ENCODE measurements at places on chromosomes 5 and 9.

DNA sequence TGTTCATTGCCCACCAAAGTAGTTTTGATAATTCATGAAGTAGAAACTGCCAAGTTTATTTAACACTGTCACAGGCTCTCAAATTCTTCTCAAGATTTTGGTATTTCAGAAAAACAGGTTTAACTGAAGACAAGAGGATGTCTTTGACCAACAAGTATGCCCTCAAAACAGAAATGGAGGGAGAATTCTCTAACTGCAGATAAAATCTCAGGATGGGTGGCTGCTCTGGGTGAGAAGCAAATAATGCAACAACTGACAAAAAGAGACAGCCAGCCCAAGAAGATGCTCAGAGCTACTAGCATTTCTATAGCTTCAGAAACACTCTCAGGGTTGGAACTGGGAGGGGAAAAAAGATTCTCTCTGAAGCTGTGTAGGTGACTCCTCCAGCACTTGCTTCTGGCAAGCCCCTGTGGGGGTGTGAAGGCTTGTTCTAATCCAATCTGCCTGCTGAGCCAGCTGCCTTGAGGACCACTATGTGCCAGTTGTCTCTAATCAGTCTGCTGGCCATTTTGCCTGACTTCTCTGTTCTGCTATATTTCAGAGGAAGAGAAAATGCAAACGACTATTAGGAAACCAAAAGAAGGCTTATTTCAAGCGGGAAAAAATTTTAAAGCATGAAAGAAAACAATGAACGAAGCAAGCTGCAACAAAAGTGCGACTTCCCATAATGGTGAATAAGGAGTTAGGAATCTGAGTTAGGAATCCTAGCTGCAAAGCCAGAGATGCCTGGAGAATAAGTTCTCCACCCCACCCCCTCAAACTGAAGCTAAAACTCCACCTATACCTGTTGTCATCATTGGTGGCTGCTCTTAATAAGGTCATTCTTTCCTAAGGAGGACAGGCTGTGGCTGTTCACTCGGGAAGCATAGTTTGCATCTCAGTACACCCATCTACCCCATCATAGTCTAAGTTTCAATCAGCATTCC, 147.5 kb downstream of the GNAQ start:
- peak; percentile 38 for DNase-seq

DNA sequence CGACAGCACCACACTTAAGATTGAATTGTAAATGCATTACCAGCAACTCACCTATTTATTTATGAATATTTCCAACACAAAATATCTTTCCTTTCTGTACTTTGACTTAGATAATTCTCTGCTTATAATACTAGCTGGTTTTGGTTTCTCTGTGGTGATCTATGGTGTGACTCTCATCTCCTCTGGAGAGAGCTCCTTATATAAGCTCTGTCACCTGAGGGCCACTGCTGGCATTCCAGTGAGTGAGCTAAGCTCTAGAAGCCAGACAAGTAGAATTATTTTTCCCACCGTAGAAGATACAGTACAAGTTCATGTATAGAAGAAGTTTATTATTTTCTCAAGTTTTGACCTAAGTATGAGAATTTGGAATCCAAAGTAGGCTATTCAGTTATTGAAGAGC, 111.5 kb downstream of the CDC42SE2 start:
- no peak for DNase-seq

DNA sequence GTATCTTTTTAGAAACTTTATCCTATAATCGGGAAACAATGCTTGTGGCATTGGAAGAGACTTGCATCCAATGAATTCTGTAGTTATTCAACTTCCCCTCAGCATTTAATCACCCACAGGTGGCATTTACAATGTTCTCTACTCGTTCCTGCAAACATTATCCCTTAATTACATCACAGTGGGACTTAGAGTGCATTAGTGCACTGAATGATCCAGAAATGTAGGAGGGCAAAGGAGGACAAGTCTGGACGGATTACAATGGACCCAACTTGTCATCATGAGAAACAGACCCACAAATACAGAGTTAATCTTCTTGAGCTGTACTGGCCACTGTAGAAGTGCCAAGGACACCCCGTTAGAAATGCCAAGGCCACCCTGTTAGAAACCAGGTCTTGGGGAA, 129.1 kb downstream of the DOCK8 start:
- no peak for DNase-seq

DNA sequence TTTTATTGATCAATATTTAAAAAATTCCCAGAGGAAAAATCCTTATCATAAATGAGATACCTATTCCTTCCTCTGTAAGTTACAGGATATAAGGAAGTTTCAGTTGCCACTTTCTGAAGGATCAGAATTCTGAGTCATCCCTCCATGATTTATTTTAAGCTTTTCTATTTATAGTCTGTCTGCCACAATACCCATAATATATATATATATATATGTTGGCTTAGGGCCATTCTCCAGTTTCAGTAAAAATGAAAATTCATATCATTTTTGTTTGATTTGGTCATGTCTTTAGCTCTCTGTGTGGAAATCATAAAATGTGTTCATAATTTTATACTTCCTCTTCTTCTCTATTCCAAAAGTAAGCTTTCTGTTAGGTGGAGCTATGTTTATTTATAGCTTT, 215.8 kb upstream of the CYLC2 start:
- no peak for DNase-seq

DNA sequence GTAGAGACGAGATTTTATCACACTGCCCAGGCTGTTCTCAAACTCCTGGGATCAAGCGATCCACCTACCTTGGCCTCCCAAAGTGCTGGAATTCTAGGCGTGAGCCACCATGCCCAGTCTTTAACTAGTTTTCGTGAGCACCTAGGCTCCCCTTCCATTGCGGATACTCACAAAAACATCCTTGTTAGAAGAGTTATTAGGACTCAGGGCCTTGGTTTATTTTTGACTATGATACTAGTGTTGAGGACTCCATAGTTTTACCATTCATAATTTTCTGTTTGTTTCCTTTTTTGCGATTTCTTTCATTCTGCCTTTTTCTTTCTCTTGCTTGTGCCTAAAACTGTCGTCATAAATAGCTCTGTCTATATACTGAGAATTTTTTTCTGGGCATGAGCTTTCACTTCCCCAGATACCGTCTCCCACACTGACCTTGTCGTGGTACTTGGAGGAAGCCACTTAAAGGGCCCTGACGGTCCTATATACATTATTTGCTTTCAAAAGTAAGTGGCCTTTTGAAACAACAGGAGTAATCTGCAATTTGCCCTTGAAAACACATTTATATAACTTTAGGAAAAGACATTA, 5.2 kb downstream of the F2R start:
- DNase-seq: no peak

DNA sequence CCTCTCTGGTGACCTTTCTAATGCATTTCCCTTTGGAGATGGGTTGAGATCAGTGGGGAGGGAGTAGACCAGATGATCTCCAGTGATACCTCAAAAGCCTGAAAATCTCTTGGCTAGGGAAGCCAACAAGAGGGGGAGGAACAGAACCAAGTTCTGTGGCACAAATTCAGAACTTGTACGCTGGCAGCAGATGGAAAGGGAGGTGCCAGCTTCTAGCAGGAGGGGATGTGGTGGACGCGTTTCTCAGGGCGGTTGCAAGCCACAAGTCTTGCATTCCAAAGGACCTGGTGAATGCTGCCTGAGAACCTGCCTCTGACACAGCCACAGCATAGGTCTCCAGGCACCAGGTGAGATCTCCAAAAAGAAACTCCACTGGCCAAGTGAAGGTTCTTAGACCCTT, 13.4 kb downstream of the SLIT3 start:
- DNase-seq: no peak

- no peak for DNase-seq
Measured at GRCh38 chr9:75541734-75542133, 348.7 kb upstream of the PCSK5 start.

DNA sequence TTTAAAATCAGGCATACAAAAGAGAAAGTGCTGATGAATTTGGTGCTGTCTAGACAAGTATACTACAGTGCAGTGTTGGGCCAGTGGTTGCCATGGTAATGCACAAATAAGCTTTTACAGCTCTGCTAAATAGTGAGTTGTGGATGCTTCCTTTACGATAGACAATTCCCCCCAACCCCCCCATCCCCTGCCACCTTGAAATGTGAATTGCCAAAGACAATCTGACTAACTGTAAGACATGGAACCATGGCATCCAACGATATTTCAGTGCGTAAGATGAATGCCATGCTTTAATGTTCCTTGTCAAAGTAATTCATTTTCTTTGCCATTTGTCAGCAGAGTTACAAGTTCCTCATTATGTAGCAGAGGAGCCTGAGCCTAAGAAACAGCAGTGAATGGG, 91.5 kb upstream of the NREP start:
- no peak for DNase-seq

GRCh38 chr9:118059484-118060278, 355.5 kb downstream of the TLR4 start:
- DNase-seq: peak; percentile 2

DNA sequence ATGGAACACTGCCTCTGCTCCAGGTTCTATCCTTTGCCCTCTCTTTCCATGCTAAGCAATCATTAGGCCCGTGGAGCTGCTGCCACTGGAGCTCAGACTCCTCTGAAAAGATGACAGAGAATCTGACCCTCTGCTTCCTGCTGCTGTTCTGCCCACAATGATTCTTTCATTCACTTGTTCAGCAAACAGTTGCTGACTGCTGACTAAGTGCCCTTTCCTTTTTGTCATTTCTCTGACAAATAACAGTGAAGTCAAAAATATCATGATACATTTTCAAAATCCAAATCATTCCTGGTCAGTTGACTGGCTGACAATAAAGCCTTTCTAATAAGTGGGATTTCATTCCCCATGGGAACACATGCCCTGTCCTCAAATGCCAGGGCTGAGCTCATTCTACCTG, 110.1 kb downstream of the SIL1 start:
- no peak for DNase-seq

GRCh38 chr5:96195123-96195522, 233.5 kb upstream of the ELL2 start:
- no peak for DNase-seq

GRCh38 chr9:101626295-101626694, 31.5 kb upstream of the PPP3R2 start:
- DNase-seq: no peak

DNA sequence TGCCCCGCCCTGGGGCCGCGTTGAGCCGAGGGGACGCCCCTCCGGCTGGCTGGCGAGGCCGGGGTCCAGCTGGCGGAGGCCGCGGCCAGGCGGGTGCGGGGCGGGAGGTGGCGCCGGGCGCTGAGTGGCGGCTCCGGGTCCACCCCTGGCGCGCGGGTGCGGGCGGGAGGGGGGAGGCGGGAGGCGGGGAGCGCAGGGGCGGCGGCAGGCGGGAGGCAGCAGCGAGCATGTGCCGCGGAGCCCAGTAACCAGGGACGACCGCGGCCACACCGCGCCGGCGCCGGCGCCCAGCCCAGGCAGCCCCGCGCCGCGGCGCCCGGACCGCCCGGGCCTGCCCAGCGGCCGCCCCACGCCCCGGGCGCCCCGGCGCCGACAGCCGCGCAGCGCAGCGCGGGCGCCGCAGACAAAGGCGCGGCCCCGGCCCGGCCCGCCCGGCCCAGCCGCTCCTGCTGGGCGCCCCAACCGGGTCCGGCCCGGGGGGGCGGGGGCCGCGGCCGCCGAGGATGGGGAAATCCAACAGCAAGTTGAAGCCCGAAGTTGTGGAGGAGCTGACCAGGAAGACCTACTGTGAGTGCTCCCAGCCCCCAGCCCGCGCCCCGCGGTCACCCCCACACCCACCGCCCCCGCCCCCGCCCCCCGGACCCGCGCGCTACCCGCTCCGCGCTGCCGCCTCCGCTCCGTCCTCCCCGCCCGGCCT, at the start of gene NCS1:
TSS of gene NCS1 (plus strand) at position 244 of the 697 bp plus-strand sequence. CDS start at position 504, 260 bp downstream.
- no peak for DNase-seq

DNA sequence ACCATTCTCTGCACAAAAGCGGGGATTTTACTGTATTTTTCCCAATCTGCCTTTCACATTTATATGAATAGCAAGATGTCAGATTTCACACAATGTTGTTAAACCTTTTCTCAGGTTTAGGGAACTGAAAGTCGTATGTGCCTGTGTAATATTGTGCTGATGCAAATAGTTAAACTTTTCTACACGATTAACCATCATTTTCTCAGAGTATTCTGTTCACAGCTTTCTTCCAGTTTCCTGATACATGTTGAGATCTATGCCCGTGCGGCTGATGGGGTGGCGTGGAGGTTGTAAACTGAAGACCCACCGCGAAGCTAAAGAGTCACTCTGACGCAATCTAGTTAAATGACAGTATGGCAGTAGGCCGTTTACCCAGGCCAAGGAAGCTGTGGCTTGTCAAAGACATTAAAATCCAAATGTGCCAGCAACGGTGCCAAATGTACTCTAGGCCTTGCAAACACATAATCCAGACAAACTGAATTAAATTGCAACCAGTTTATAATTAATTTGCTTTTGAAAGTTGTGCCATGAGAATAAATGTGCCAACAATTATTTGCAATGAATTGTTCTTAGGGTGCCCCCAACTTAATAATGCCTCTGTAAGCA, 145.7 kb downstream of the EBF1 start:
- DNase-seq: no peak

- no peak for DNase-seq
Measured at GRCh38 chr9:114627553-114627952, 16.5 kb downstream of the TMEM268 start.

GRCh38 chr5:111367115-111367514, 142.9 kb downstream of the CAMK4 start:
- no peak for DNase-seq

- no peak for DNase-seq
Measured at GRCh38 chr5:56412601-56413379, 179.7 kb upstream of the ANKRD55 start.

GRCh38 chr5:22344000-22344399, 509.1 kb downstream of the CDH12 start:
- DNase-seq: no peak

DNA sequence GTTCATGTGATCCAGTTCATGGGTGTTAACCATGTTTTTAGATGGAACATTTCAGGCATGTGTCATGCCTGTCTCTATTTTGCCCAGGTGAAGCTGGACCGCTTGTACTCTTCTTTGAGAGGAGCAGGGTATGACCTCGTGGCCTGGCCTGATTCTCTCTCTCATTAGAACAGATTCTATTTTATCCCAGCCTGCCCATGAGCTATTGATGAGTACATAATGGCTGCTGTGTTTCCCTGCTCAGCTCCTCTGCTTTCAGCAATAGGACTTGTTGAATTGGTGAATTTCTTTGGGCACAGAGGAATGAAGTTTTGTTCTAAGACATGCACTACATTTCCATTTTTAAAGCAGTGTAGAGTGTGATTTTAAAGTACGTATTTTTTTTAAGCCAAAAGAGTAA, 86.2 kb downstream of the HACD4 start:
- DNase-seq: no peak

DNA sequence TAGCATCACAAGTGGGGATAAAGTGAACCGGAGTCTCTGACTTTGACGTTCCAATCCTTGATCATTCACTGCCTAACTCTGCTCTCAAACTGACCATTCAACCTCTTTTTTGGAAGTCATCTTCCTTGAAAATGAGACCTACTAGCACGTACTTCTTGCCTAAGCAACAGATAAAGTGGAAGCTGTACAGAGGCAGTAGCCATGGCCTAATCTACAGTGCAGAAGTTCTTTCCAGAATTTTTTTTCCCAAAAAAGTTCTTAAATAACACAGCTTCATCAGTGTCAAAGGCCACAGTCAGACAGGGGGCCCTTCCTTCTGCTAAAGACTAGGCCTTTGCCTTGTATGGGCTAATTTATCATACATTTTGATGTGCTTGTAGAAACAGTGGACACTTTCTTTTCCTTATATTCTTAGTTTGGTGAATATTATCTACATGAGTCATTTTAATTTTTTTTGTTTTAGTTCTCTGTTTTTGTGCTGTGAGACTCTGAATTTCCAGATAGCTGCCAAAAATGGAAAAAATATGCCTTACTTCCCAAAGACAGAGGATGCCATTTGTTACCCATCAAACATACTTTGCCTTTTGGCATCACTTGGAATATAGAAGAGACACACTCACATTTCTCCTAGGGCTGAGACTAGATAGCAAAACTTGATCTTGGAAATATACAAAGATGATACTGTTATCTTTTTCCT, 96.3 kb upstream of the VCAN start:
- no peak for DNase-seq

- no peak for DNase-seq
Measured at GRCh38 chr9:94622087-94622800, 17.1 kb downstream of the FBP1 start.

Data from ELF-1 (cell line).